ENCODE measurements at places on chromosomes 5 and 9.

DNA sequence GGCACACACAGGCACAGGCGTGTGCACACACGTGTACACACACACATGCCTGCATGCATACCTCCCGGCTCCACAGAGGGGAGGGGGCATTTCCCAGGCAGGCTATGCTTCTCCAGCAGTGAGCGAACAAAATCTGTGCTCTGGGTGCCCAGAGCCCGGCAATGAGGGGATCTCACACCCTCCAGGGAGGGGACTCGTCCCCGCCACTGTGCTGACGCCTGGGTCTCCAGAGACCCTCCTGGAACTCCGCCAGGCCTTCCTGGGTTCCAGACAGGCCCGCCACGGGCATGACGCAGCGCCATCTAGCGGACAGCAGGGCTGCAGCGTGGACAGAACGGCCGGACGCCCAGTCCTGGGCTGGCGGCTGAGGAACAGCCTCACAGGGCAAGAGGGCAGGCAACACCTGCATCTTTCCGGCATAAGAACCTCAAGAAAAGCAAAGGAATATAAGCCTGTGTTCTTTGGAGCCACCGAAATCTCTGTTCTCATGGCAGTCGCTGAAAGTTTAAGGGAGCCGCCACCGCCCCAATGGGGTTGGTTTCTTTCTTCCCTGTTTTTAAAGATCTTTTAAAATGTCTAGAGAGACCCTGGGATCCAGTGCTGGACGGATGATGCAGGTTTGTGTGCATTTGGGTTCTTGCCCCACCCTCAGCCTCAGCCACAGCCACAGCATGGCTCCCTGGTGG, 135.6 kb upstream of the PPP1R26 start:
- DNase-seq, result no peak

GRCh38 chr9:94809778-94810177, 83.3 kb downstream of the AOPEP start:
- no peak for DNase-seq

DNA sequence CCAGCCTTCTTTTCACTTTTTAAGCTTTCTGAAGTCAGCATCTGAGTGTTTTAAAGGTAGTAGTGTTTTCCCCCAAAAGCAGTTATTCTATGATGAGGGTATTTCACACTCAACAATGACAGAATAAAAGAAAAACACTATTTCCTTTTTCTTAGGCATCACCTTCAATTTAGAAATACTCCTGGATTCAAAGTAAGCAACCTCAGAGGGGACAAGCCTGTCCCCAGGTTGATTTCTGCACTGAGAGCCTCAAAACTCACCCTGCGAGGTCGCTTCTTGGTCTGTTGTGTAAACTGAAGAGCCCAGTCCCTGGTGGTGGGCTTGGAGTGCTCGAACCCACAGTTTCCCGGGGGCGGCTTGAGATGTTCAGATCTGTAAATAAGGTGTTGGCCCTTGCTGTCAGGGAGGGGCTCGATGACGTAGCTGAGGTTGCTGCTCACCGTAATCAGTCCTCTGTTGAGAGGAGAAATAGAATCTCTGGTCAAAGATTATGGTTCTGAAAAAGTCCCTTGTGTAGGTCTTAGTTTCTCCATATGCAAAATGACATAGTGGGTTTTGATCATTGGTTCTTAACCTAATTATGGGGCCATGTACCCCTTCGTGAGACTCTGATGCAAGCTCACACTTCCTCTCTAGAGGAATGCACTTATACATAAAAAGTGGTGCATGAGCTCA, 55.9 kb downstream of the ADAM19 start:
- DNase-seq, result no peak

- DNase-seq, result no peak
Measured at GRCh38 chr5:99248066-99248465, 319.3 kb upstream of the CHD1 start.

- DNase-seq, result no peak
Measured at GRCh38 chr9:2157277-2158110, 142.3 kb downstream of the SMARCA2 start.

- DNase-seq, result no peak
Measured at GRCh38 chr5:57749396-57749795, 266.8 kb upstream of the ACTBL2 start.

DNA sequence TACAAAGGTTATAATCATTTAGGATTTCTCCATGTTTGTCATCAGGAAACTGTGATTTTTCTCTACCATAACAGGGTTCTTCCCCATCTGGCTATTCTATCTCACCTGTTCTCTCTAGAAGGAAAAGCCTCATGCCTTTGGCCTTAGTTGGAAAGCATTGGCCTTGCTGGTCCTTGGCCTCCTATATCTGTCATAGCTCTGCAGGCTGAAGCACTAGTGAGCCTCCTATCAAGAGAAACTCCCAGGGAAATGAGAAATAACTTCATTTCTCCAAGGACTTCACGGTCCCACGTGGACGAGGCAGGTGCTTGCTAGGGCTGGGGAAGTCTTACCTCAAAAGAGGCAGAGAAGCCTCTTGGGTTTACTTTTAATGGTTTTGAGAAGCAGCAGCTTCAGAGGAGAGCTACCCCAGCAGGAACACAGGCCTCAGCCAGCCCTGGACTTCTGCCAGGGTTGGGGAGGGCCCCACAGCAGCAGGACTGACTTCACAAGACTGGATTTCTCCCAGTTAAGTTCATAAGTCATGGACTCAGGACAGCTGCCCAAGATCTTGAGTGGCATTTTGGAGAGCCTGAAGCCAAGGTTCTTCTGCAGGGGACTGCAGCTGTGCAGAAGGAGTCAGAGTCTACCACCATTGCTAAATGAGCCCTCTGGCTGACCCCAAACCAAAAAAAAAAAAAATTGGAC, 15.8 kb upstream of the PSAT1 start:
- no peak for DNase-seq

DNA sequence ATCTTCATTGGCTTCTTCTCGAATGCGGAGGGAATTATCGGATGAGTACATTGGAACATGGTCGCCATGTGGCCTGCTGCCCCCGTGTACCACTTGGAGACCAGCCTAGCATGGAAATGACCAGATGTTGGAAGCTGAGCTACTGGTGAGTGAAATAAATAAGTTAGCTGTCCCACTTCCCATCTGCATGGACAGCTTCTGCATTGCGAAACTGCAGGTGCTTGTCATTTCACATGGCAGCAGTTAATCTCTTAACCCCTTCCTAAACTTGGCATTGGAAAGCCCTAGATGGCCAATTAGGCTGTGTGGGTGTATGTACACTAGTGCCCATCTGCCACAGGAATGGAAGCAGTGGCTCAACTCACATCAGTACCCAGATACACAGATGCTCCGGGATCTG, 246.6 kb upstream of the IL12B start:
- DNase-seq, result no peak

DNA sequence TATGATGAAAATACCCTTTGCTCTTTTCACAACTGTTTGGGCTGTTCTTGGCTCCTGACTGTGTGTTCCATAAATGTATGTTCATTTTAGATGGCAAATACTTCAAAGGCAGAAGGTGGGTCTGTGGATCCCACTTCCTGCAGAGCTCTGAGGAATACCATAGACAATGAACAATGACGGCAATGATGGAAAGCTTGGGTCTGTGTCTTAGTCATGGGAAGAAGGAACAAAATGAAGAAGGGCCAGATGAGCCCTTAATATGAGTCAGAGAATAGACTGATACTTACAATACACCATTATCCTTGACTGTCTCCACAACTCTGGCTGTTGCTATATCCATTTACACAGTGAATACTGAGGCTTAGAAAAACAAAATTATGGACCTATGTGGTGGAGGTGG, 126.0 kb downstream of the SLIT3 start:
- DNase-seq, result no peak

GRCh38 chr5:9157020-9157419, 388.9 kb downstream of the SEMA5A start:
- no peak for DNase-seq

DNA sequence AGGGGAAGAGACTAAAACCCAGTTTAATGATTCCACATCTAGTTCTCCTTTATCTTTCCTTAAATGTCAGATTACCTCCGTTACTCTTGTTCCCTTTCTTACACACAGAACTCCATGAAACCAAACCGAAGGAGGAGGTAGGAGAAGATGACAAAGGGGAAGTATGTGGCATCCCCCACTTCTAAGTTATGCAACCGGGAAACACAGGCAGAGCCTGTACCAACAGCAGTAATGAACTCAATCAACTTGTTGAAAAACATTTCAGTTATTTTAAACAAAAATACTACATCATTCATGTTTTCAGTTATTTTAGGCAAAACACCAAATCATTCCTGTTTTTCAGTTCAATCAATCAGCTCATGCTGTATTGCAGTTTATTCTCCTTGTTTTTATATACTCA, 101.8 kb downstream of the PCSK1 start:
- no peak for DNase-seq

DNA sequence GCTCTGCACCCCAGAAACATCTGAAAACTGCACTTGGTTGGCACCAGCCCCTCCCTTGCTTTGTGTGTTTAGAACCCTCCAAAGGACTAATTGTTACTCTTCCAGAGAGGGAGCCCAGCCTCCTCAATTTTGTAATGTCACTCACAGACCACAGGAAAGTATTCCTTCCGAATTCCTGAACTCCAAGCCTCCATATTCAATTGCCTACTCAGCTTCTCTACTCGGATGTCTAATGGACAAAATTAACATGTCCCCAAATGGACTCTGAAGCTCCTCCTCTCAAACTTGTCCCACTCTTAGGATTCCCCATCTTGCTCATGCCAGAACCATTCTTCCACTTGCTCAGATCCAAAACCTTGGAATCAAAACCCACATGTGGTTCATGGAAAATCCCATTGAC, 3.9 kb upstream of the TMEM171 start:
- no peak for DNase-seq

- no peak for DNase-seq
Measured at GRCh38 chr5:176722757-176723156, 75.5 kb downstream of the TSPAN17 start.

DNA sequence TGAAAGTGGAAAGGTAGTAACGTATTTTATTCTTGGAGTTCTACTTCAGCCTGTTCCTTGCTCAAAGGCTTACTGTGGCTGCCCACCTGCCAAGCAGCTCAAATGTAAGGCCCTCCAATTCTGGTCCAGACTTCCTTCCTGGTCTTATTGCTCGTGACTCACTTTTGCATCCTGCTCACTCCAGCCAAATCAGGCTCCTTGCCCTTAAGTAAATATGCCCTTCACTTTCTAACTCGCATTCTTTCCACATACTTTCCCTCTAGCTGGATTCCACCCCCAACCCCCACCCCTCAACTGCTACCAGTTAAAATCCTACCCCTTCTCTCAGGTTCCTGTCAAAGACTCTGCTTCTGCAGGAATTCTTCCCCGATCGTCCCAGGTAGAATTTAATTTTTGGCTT, 96.6 kb downstream of the GALNT10 start:
- no peak for DNase-seq

- DNase-seq, result no peak
Measured at GRCh38 chr9:109737295-109737694, 42.7 kb upstream of the PALM2AKAP2 start.

DNA sequence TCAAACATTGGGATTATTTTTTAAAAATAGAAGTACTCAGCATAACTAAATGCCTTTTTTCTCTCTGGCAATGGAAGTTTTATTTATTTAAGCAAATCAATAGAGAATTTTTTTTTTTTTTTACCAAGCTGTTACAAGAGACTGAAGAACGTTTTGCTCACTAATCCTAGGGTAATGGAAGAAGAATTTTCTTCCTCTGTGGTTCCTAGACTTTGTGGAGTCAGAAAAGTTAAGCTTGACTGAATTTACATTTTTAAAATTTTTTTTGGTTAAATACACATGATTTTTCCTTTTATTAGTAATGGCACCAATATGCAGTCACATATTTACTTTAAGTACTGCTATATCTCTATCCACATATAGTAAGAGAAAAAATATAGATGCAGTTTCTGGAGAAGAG, 189.8 kb downstream of the PCSK1 start:
- no peak for DNase-seq

DNA sequence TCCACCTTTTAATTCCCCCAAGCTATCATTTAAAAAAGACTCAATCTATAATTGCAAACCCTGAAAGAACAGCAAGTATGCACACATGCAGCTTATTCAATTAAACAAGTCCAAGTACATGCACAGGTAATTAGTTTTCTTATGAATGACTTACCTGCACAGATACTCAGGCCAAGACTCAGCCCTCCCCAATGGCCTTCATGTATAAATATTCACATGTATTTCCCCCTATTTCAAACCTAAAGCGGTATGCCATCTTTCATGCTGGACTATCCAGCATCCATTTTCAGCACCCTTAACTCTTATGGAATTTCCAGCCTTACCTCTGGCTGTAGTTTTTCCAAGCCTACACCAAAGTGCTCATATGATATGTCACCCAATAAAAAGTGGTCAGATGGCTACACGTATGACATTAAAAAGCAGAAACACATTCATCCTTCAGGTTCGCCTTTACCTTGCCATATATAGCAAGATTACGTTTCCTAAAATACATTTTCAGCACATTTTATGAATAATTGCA, 205.5 kb downstream of the MEF2C start:
- no peak for DNase-seq
